ENCODE measurements at places on chromosomes 6 and 20. TPM values are rescaled to one million over a fixed set of nuclear protein-coding genes. Genes with fewer than 3 reads are reported as not detected.
A peak's percentile ranks its signal among the peaks of the same experiment; 100 is the strongest.

DNA sequence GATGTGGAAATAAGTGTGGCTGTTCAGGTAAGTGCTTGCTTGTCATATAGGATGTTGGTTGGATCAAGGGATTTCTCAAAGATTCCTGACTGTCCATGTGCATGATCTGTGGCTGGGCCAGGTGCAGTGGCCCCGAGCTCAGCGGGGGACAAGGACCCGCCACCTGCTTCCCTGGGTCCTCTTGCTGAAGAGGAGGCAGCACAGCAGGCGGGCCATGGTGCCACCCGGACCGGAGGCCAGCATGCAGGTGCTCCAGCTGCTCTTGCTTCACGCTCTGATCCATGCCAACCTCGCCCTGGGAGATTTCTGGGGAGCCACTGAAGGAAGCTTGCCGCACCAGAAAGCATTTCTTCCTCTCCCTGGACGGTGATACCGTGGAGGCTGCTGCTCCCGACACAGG is 173.8 kb downstream of the HIVEP2 start:
- H3K4me3 ChIP-seq: no peak overlapping the region
- no peak overlapping the region for H3K27ac ChIP-seq
- no peaks in the 10 kb centered on the region for H3K27me3 ChIP-seq
- peaks cover 31% of the 10 kb centered on the region for H3K4me1 ChIP-seq
- no peak for DNase-seq

DNA sequence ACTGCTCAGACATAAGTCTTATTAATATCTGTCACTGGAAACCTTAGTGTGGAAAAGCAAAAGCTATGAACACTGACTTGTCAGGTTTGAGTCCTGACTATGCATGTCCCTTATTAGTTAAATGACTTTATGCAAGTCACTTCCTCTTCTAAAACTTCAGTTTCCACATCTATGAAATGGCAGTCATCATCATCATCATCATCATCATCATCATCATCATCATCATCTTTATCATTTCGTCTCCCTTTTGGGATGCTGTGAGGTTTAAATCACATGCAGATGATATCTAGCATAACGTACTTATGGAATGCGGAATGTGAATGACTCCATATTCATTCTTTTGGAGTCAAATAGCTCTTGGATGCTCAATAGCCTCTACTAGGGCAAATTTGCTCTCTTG is 24.5 kb downstream of the HDGFL1 start:
- H3K27ac ChIP-seq: no peak overlapping the region
- no peaks in the 10 kb centered on the region for H3K36me3 ChIP-seq
- DNase-seq: no peak
- no peaks in the 10 kb centered on the region for H3K27me3 ChIP-seq
- no peaks in the 10 kb centered on the region for H3K4me1 ChIP-seq

DNA sequence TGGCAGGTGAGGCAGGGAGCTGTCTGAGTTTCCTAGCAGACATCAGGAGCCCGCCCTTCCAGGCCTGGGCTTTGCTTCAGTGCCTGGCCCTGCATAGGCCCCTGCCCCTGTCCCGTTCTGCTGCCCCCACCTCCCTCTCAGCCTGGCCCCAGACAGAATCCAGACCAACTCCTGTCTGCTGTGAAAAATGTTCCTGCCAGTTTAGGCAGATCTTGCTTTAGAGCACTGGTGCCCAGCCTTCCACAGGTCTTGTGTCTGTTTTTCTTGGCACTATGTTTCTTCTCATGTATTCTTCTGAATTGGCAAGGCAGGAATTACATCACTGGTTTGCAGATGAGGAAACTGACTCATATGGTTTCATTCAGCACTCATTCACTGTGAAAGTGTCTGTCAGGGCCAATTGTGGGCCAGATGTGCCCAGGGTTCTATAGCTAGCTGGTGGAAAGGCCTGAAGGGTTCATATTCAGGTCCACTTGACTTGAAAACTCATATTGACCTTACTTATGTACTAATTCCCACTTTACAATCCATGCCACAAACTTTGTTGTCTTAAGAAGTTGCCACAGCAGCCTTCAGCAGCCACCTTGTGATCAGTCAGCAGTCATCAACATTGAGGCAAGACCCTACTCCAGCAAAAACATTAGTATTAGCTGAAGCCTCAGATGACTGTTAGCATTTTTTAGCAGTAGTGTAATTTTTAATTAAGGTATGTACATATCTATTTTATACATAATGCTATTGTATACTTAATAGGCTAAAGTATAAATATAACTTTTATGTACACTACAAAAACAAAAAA is 40.5 kb downstream of the HLA-F start:
- DNase-seq: peak; percentile 62
- no peak overlapping the region for H3K4me3 ChIP-seq
- peak overlapping the region; percentile 65 for H3K27ac ChIP-seq
- H3K27me3 ChIP-seq: peaks cover 2% of the 10 kb centered on the region
- H3K36me3 ChIP-seq: no peaks in the 10 kb centered on the region
- H3K4me1 ChIP-seq: peaks cover 38% of the 10 kb centered on the region

DNA sequence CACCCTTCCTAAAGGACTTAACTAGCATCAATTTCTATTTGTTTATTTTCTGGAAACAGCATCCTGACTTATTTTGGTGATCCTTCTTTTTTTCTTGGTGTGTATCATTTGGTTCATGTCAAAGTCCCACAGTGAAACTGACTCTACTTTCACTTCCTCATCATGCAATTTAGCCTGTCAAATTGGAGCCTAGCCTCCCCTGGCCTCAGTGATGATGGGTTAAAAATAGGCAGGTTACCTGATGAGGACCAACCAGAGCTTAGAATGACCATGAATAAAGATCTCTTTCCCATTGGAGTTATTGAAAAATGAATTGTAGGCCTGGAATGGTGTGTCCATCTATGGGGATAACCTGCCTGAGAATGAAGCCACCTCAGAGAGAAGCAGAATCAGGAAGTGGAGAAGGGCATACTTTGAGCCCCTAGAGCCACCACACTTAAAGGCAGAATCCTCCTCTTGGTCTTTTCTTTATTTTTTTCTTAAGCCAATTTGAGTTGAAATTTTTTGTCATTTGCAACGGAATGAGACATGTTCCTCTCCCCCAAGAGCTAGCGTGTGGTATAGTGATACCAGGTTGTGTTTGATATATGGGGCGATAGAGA is 105.6 kb downstream of the BTBD3 start:
- H3K4me3 ChIP-seq: no peak overlapping the region
- H3K27ac ChIP-seq: no peak overlapping the region
- H3K36me3 ChIP-seq: no peaks in the 10 kb centered on the region

GRCh38 chr20:57193094-57193493 is 73.3 kb downstream of the BMP7 start:
- H3K4me3 ChIP-seq: no peak overlapping the region
- no peak for DNase-seq
- no peaks in the 10 kb centered on the region for H3K4me1 ChIP-seq
- H3K27me3 ChIP-seq: no peaks in the 10 kb centered on the region

DNA sequence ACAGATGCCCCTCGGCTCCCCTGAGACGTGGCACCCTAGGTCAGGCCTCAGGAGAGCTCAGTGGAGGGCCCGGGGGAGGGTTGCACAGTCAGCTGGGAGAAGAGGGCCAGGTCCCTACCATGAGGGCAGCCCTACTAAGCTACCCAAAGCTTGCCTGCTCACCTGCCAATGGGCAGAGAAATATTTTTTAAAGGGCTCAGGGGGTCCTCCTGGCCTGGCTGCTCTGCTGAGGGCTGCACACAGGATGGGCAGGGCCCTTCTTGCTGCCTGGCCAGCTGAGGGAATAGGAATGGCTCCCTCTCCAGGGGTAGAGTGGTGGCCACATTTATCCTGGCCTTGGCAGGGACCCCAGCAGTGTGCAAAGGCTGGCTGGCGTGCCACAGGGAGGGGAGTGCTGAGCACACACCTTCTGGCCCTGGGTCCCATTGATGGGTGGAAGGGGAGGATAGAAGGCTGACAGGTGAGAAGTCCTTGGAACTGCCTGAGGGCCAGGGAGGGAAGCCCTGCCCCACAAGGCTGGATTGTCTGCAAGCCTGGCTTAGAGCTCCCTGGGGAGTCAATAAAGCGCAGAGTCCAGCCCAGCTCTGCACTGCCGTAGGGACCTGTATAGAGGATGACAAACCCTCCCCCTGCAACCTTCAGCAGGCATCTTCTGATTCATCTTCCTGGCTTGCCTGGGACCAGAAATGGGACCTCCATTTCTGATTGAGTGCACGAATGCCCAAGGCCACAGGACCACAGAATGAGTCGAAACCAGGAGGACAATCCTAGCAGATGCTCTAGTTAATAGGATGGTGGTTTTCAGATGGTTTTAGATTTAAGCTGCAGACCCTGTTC is 62.1 kb downstream of the NOL4L start:
- DNase-seq: no peak
- peak overlapping the region; percentile 19 for H3K27ac ChIP-seq
- H3K36me3 ChIP-seq: peaks cover 26% of the 10 kb centered on the region
- H3K27me3 ChIP-seq: no peaks in the 10 kb centered on the region
- peaks cover 57% of the 10 kb centered on the region for H3K4me1 ChIP-seq

- peaks cover 7% of the 10 kb centered on the region for H3K4me1 ChIP-seq
- H3K4me3 ChIP-seq: no peak overlapping the region
- H3K27me3 ChIP-seq: peaks cover 2% of the 10 kb centered on the region
- H3K36me3 ChIP-seq: no peaks in the 10 kb centered on the region
- DNase-seq: no peak
These were observed 20.4 kb upstream of the SENP6 start for GRCh38 chr6:75581231-75581630.

- peaks cover 36% of the 10 kb centered on the region for H3K36me3 ChIP-seq
- DNase-seq: peak; percentile 51
- no peak overlapping the region for H3K4me3 ChIP-seq
- H3K4me1 ChIP-seq: peaks cover 10% of the 10 kb centered on the region
These were observed 46.2 kb downstream of the PANK2 start for GRCh38 chr20:3935295-3935955.

DNA sequence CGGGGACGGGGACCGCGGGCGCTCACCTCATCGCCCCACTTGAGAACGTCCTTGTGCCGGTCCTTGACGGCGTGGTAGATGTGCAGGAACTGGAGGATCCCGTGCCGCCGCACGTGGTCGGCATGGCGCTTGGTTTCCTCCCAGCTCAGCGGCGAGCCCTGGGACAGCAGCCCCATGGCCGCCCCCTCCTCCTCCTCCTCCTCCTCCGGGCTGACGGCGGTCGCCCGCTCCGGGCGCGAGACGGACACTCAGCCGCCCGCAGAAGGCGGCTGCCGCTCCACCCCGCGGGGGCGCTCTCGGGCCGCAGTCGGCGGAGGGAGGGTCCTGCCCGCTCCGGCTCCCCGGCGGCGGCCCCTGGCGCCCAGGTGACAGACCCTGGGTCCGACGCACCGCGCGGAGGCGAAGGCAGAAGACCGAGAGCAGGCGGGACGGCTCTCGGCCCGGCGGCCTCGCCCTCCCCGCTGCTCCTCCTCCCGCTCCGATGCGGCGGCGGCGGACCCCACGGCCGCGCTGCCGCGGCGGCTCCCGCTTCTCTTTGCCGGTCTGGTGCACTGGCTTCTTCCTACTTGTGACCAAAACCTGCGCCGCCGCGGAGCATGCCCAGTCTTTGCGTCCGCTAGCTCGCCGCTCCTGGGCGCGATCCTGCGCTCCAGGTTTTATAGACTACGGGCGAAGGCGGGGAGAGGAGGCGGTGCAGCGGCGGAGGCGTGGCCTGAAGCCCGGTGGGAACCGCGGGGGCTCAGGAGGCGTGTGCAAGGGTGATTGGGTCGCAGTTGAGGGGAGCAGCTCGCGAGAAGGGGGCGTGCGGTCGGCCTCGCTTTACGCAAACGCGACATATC is at the start of gene GCLC:
TSS of gene GCLC (minus strand) at position 632 of the 839 bp plus-strand sequence. CDS start at position 176, 456 bp downstream.
- H3K27me3 ChIP-seq: peaks cover 19% of the 10 kb centered on the region
- H3K4me3 ChIP-seq: peak within 1 kb of the TSS; percentile 95
- DNase-seq: peak; percentile 96
- peaks cover 35% of the 10 kb centered on the region for H3K4me1 ChIP-seq
- peaks cover 6% of the 10 kb centered on the region for H3K36me3 ChIP-seq

DNA sequence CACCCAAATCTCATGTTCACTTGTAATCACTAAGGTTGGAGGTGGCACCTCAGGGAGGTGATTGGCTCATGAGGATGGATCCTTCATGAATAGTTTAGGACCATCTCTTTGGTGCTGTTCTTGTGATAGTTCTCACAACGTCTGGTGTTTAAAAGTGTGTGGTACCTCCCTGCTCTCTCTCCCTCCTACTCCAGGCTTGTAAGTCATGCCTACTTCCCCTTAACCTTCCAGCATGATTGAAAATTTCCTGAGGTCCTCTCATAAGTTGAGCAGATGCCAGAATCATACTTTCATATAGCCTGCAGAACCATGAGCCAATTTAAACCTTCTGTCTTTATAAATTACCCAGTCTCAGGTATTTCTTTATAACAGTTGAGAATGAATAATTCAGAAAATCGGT is 16.6 kb downstream of the HLA-A start:
- H3K4me1 ChIP-seq: peaks cover 13% of the 10 kb centered on the region
- no peaks in the 10 kb centered on the region for H3K36me3 ChIP-seq
- no peak for DNase-seq
- peaks cover 5% of the 10 kb centered on the region for H3K27me3 ChIP-seq

- no peak for DNase-seq
- H3K4me1 ChIP-seq: no peaks in the 10 kb centered on the region
- H3K27me3 ChIP-seq: no peaks in the 10 kb centered on the region
- no peaks in the 10 kb centered on the region for H3K36me3 ChIP-seq
These were observed 639.2 kb downstream of the RFPL4B start for GRCh38 chr6:112986321-112986720.

GRCh38 chr6:43835872-43836419 is 65.9 kb downstream of the VEGFA start:
- H3K4me1 ChIP-seq: no peaks in the 10 kb centered on the region
- no peaks in the 10 kb centered on the region for H3K36me3 ChIP-seq
- no peak overlapping the region for H3K4me3 ChIP-seq
- no peak for DNase-seq

DNA sequence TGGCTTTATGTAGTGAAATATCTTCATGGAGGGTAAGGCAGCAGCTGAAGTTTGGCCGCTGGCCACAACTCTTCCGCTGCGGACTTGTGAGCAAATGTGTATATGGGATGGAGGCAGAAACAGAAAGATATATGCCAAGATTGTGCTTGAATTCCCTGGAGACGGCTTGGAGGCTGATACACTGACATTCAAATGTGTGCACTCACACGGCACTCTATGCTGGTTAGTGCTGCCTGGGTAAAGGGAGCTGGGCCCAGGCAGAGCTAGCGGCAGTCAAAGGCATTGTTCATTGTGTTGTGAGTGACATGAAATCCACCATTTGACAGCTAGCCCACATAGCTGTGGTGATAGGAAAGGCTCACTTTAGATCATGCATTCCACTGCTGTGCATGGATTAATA is 202.7 kb downstream of the CLIC5 start:
- no peak overlapping the region for H3K27ac ChIP-seq
- no peaks in the 10 kb centered on the region for H3K27me3 ChIP-seq
- DNase-seq: no peak
- peaks cover 26% of the 10 kb centered on the region for H3K4me1 ChIP-seq
- H3K4me3 ChIP-seq: no peak overlapping the region

The MICB gene
- 32.8 TPM for total RNA-seq

The XKR7 gene
- not detected for total RNA-seq

The SLC35F1 gene
- total RNA-seq: not detected

The IPCEF1 gene
- total RNA-seq: 1.5 TPM

The WFDC5 gene
- total RNA-seq: not detected

The GABRR1 gene
- total RNA-seq: not detected

The PLAGL1 gene
- 14.6 TPM for total RNA-seq

The FRMD1 gene
- total RNA-seq: not detected

The GSTA1 gene
- not detected for total RNA-seq

Data from activated CD4-positive, alpha-beta T cell treated with anti-CD3 and anti-CD28 coated beads, Interleukin-2, amount 10 ng/mL, durations not matched to agents 24 days and 14 days (primary cell).